ENCODE measurements at places on chromosomes 3 and 15. TPM values are rescaled to one million over a fixed set of nuclear protein-coding genes. Genes with fewer than 3 reads are reported as not detected.

GRCh38 chr3:159001711-159002110, 199.9 kb downstream of the MFSD1 start:
- no peak for DNase-seq

DNA sequence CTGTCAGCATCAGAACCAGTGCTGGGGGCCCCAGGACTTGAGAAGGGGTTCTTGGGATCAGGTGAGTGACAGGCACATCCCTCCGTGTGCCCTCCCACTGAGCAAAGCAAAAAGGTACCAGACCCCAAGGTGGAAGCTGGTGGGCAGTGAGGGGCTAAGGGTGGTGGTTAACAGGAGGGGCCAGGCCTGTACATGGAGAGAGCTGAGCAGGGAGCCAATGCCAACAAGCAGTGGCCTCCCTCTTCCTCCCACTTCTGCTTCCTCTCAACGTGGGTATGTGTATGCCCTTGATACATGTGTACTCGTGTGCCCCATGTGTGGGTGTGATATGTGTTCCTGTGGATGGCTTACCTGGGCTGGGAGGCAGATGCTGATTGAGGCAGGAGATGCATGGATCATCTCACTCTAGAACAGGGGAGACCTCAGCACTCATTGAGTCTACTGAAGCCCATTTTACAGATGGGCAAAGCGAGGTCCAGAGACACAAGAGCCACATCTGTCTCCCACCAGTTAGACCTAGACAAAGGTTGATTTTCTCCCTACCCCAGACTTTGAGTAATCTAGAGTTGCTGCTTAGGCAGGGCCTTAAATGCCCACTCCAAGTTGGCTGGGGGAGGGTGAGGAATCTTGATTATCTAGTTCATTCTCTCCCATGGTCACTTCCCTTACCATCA, 945 bp downstream of the VIPR1 start:
- no peak for DNase-seq

DNA sequence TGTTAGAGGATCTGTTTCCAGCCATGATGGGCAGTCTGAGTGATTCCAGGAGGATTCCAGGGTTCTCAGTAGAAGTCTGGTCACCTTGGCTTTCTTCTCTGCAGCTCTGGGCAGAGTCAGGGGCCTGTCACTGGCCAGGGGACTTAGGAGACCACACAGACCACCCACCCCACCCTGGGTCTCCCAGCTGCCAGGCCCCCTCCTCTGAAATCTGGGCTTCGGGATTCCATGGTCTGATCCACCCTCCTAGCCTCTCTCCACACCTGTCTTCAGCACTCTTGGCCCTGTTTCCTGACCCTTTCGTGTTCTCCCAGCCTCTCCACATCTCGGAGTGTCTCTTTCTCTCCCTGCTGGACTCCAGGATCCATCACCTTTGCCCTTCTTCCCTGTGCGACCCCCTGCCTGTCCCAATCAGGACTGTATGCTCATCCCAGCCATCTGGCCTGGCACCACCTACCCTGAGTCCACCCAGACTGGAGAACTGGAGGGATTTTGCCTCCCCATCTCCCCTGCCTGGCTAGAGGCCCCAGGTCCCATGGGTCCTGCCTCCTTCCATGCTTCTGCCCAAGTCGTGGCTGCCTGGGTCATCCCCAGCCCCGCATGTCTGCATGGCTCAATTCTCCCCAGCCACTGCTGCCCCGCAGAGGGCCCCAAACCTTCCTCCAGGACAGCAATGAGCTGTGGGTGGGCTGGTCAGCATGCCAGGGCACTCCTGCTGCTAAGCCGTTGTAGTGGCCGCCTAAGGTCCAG, 34.3 kb downstream of the GOLGA6L10 start:
- DNase-seq = no peak

- DNase-seq = no peak
These were observed 243.8 kb upstream of the PEX5L start for GRCh38 chr3:180280555-180280954.

The PEX5L gene
- not detected for polyA plus RNA-seq

Measured in CD4-positive, alpha-beta memory T cell (primary cell).